Fibroblast of skin of abdomen (primary cell): ENCODE measurements at places on chromosomes 7 and 10.

GRCh38 chr7:79398138-79398749, 55.2 kb downstream of the MAGI2 start:
- DNase-seq = no peak

GRCh38 chr7:155210356-155210755, 87.3 kb upstream of the INSIG1 start:
- no peak for DNase-seq

- no peak for DNase-seq
These were observed 316.2 kb downstream of the POM121L12 start for GRCh38 chr7:53351681-53352080.

- no peak for DNase-seq
These were observed 78.6 kb upstream of the PITRM1 start for GRCh38 chr10:3251172-3251571.

GRCh38 chr10:81828251-81828650, 46.7 kb upstream of the NRG3 start:
- DNase-seq = no peak

GRCh38 chr10:36256166-36256565, 614.1 kb upstream of the FZD8 start:
- DNase-seq = peak; percentile 59

DNA sequence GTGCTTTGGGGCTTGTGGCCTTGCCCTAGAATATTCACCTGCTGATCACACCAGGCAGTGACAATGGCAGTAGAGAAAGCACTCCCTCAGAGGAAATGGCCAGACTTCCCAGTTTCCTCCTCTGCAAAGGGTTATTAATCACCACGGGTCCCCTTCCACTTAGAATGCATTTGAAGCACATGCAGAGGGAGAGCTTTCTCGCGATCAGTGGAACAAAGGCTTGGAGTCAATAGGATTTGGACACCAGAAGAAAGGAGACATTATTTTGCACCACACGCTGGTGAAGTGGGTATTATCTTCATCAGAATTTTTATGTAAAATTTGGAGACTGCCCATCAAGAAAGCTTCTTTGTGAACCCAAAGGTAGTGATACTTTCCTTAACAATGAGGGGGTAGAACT, 35.4 kb upstream of the INHBA start:
- DNase-seq = no peak

DNA sequence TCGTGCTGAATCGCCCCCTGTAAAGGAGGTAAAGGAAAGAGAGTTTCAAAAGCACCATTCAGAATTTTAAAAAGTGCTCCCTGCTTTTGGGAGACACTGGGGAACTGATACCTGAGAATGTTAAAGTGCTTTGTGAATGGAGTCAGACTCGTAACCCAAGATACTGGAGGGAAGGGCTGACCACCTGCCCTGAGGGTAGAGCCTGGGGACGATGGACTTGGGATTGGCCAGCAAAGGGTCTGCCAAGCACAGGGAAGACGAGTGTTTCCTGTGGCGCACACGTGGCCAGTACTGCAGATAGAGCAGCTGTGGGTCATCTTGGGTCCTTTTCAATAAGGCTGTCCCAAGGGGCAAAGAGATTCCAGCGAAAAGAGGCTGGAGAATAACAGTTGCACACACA, 1284.1 kb upstream of the AUTS2 start:
- no peak for DNase-seq

DNA sequence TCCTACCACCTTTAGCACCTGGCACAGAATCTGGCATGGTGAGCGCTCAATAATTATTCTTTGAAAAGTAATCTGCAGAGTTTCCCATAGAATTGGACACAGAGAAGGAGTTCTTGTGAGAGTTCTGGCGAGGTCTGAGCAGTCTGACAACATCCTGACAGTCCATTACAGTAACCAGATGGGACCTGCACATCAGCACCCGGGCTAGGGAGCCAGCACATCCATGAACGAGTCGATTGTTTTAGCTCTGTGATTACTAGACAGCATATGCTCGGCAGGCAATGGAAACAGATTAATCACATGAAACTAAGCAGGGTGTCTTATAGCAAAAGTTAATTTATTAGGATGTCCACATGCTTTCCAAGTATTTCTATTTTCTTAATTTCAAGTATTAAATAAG, 96.7 kb downstream of the SEMA3D start:
- DNase-seq = no peak

GRCh38 chr7:90788052-90788451, 191.9 kb downstream of the CDK14 start:
- peak; percentile 18 for DNase-seq

DNA sequence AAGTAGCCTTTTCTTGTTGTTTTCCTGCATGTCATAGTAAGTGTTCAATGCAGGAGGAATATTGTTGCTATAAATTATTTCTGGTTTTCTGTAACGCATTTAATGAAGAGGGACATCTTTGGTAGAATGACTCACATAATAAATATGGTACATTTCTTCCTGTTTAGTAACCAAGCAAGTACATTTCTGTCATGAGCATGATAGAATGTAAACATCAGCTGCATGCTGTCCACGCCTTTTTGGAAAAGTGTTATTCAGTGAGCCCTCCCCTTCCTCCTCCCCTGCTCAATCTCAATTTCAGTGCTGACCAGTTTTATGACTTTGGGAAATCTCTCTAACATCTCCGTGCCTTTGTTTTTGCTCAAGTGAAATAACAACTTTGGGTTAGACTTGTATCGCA, 664.0 kb downstream of the XPNPEP1 start:
- peak; percentile 17 for DNase-seq

- no peak for DNase-seq
These were observed 22.4 kb downstream of the DNAJC1 start for GRCh38 chr10:21981118-21981517.

DNA sequence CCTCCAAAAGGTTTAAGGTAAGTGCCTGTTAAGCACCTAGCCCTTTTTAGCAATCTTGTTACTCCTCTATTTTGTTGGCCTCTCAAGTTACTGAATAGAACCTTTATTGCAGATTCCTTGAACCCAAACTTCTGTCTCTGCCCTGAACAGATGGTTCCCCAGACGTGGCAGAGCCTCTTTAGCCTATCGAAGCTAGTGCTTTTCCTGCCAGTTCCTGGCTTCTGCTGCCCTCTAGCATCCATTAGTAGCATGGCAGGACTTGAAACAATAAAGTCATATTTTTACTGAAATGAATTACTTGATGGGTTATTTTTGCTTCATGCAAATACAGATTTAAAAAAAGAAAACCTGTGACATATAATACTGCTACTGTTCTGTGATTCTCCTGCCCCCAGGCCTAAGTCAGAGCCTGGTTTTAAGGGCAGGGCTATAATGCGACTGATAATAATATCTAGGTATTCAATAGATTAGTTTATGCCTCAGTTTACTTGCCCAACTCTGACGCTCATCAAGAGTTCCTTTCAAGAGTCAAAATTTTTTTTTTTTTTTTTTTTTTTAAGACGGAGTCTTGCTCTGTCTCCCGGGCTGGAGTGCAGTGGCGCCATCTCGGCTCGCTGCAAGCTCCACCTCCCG, 84.3 kb upstream of the PHF14 start:
- peak; percentile 41 for DNase-seq

- peak; percentile 81 for DNase-seq
These were observed 82.5 kb downstream of the ZNF467 start for GRCh38 chr7:149690688-149691446.

DNA sequence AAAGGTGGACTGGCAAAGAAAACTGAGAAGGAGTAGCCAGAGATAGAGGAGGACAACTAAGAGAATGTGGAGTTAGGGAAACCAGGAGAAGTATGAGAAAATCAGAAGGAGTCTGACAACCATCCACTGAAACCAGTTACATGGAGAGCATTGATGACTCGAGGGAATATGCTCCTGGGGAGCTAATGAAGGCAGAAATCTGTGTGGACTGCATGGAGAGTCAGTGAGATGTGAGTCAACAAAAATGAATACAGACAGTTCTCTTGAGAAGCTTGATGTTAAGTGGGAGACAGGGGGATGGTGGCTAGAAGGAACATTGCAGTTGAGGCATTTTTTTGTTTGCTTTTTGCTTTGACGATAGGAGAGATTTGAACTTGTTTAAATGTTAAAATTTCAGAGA, 34.3 kb upstream of the ZNF32 start:
- DNase-seq = peak; percentile 74

DNA sequence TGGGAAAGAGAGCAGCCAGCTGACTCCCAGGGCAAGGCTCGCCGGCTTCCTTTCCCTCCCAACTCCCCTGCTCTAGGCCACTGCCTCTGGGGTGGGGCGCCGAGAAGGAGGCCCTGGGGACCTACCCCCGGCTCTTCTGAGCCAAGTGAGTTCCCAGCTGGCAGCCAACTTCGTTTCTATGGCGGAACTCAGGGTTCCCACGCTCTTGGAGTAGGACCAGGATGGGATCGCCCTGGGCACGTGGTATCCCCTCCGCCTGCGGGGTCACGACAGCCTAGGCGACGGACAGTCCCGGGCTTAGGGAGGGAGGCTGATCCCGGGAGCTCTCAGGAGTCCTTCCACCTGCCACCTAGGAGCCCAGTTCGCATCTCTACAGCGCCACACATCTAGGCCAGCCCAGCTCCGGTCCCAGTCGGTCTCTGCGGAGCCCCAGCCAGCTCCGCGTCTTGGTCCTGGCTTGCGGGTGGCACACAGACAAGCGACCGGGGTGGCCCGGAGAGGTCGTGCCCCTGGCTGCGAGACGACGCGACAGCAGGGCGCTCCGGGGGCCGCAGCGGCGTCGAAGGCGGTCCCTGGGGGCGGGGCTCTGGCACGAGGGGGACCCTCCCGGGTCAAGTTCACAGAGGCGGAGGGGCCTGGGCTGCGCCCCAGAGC, 20.5 kb upstream of the GATA3 start:
- no peak for DNase-seq

- peak; percentile 41 for DNase-seq
These were observed 11.9 kb downstream of the CHST3 start for GRCh38 chr10:71975871-71976725.

DNA sequence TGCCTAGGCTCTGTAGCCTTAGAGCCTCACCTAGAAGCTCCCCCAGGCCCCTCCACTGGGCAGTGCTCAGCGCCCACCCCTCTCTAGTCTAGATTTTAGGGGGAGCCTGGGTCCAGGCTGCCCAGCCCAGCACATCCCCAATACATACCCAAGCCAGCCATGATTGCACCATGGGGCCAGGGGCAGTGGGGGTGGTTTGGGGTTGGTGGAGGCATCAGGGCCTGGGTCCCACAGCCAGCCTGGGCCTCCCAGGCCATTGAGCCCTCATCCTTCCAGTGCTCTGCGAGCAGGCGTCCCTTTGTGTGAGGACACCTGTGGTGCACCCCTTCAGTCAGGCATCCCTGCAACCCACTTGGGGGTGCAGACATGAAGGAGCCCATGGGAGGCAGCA, 76.9 kb upstream of the RET start:
- DNase-seq = no peak

DNA sequence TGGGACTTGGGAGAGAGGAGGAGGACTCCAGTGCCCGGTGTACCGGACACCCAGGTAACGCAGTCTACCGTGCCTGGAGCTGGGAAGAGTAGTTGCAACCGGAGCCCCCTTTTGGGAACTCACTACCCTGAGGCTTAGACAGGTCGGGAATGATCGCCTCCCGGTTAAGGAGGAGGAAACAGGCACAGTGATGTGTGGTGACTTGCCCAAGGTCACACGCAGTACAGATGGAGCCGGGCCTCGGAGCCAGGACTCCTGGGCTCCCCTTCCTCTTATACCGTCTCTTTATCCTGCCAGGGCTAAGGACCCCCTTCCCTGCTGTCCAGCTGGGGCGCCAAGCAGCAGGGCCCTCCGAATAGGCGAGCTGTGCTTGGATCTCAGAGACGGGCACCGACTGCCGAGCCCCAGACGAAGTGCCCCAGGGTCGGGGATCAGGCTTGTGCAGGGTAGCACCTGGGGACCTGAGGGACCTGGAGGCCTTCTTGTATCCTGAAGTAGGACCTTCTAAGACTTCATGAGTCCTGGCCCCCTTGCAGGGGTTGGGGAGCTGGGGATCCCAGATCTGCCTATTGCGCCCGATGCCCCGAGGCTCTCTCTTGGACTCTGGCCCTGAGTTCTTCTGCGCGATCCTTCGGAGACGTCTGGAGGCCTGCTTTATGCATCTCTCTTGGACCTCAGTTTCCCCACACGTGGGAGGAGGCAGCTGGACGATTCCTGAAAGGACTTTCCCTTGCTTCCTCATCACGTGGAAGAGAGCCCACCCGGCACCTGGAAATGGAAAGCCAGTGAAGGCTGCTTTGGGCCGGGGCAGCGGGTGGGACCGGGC, 767 bp upstream of the CYP26A1 start:
- DNase-seq = no peak

DNA sequence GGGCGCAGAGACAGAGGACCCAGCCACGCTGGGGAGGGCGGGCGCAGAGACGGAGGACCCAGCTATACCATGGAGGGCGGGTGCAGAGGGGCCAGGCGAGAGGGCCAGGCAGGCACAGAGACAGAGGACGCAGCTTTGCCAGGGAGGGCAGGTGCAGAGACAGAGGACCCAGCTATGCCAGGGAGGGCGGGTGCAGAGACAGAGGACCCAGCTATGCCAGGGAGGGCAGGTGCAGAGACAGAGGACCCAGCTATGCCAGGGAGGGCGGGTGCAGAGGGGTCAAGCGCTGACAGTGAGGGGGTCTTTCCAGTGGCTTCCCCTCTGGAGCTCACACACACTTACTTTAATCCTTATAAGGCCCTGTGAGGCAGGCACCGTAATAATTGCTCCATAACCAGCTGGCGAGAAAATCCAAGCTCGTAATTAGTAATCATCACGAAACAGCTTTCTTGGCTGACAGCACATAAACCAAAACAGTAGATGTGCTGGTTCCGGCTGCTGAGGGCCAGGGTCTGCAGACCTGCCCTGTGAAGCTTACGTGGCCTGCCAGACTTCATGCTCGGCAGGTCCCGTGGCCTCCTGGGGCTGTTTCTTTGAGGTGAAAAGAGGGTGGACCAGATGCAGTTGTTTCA, 137.2 kb downstream of the VIPR2 start:
- no peak for DNase-seq

- no peak for DNase-seq
These were observed 64.1 kb upstream of the MALRD1 start for GRCh38 chr10:18984531-18984930.

DNA sequence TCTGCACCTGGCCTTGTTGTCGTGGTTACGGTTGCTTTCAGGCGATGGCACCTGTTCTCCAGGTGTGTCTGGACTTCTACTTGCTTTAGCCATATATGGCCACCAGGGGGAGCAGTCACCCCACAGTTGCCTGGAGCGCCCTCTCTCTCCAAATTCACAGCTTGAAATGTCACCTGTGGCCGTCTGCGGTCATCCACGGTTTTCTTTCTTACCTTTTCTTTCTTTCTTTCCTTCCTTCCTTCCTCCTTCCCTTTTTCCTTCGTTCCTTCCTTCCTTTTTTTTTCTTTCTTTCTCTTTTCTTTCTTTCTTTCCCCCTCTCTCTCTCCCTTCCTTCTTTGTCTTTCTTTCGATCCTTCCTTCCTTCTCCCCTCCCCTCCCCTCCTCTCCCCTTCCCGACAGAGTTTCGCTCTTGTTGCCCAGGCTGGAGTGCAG, 150.5 kb upstream of the VKORC1L1 start:
- DNase-seq = peak; percentile 14

- no peak for DNase-seq
These were observed 38.2 kb upstream of the GTF2I start for GRCh38 chr7:74619235-74619860.

DNA sequence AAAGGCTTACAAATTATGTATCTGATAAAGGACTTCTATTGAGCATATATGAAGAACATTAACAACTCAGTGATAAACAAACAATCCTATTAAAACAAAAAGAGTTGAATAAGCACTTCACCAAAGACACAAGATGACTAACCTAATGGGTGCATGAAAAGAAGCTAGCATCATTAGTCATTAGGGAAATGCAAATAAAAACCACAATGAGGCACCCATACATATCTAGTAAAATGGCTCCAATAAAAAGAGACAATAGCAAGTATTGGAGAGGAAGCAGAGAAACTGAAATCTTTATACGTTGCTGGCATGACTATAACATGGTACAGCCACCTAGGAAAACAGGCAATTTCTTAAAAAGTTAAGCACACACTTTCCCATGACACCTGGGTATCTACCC, 77.6 kb upstream of the ZMIZ1 start:
- peak; percentile 30 for DNase-seq
